ENCODE measurements at places on chromosomes 12 and 14.

GRCh38 chr12:30992381-30992780, 65.8 kb downstream of the TSPAN11 start:
- DNase-seq = no peak

DNA sequence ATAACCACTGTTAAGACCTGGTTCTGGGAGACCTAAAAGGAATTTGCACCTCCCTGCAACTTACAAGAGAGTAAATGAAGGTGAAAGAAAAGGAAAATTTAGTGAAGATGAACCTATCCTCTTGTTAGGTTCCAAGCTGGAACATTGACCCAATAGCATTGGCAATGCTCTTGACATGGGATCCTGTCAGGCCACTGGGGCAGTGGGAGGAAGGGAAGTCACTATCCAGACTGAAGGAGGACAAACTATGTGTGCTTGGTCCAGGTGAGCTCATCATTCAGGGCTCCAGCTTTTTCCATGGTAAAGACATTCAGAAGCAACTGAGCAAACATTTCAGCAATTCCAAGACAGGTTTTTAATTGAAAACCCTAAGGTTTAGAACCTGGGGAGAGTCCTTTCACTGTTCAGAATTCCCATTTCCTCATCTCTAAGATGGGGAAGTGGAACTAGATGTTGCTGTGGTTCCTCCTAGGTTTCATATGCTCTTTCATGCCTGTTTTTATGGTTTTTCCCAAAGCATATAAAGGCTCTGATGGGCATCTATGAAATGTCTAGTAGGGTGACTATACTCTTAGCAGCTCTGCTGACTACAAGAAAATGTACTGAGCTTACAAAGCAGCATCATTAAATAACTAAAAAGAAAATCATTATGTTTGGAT, 33.1 kb downstream of the MAPK1IP1L start:
- DNase-seq = no peak

GRCh38 chr14:92956961-92957360, 34.0 kb downstream of the CHGA start:
- DNase-seq = no peak

DNA sequence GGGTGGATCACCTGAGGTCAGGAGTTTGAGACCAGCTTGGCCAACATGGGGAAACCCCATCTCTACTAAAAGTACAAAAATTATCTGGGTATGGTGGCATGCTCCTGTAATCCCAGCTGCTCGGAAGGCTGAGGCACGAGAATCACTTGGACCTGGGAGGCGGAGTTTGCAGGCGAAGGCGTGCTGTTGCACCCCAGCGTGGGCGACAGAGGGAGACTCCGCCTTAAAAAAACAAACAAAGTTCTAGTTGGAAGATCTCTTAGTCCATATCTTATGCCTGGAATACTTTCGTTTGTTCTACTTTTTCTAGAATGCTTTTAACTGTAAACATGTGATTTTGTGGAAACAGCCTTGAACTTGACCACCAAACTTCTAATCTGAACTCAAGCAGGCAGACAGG, 38.7 kb downstream of the PPHLN1 start:
- DNase-seq = no peak

GRCh38 chr14:71610149-71610548, 322.1 kb upstream of the RGS6 start:
- no peak for DNase-seq

GRCh38 chr14:61266891-61267740, 14.0 kb downstream of the TMEM30B start:
- DNase-seq = no peak

GRCh38 chr12:77521508-77522115, 309.1 kb upstream of the NAV3 start:
- DNase-seq = no peak

- DNase-seq = no peak
Observed at GRCh38 chr14:100372357-100373048, 49.4 kb downstream of the SLC25A47 start.

GRCh38 chr12:91110311-91110924, 876 bp downstream of the LUM start:
- no peak for DNase-seq

- DNase-seq = peak; percentile 20
Observed at GRCh38 chr12:125518074-125518473, 452.8 kb downstream of the AACS start.

- DNase-seq = no peak
Observed at GRCh38 chr12:93668919-93669418, 8.2 kb upstream of the CRADD start.

DNA sequence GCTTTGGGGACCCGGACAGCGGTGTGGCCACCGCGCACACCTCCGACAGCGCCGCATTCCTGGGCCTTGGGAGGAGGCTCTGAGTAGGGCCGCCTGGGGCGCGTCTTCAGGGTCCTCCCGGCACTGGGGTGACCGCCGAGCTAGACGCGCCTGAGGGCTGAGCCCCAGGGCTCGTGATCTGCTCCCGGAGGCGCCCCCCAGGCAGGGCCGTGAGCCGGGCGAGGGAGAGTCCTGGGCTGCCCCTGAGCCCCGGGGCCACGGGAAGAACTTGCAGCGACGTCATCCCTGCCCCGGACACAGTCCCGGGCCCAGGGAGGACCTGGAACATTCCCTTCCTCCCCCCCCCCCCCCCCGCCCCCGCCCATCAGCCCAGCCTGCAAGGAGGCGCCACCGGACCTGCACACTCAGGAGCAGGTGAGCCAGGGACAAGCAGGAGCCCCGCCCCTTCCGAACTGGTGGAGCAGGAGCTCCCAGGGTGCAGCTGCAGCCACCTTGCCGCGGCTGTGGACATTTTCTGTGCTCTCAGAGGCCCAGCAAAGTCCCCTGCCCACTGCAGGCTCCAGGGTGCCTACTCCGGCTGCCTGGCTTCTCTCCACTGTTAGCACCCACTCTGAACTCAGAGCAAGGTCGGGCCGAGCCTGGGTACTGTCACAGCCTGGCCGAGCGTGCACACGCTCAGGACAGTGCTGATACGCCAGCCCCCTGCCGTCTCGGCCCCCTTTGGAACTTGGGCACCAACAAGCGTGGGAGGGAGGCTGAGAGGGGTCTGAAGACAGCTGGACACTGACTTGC, 50.7 kb downstream of the A2M start:
- DNase-seq = peak; percentile 59

GRCh38 chr12:85281636-85282312, 1.8 kb downstream of the ALX1 start:
- DNase-seq = no peak

DNA sequence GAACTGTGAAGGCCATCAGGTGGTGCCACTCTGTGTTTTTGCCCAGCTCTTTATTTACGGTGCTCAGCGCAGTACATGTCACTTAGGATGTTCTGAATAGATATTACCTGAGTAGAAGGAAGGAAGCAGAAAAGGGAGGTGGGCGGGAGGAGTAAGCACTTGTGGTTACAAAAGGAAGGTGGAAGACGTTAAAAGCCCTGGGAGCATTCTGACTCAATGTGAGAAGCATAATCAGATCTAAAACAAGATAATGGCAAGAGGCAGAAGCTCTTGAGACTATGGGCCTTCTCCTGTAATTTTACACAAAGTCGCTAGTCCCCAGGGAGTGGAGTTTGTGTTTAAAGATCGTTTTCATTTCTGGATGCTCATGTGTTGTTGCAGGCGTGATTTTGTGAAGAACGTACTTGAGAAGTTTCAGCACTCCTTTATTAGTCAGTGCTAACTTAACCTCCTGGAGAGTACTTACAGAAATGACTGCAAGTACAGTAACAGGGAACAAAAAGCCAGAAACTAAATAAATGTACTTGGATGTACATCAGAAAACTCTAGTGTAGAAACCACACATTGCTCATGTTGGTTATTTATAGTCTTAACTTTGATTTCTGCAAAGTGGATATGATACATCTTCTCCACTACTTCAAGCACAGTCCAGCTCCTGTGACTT, 1523.5 kb downstream of the AACS start:
- no peak for DNase-seq

GRCh38 chr12:62738616-62739015, 196.3 kb downstream of the PPM1H start:
- DNase-seq = no peak

DNA sequence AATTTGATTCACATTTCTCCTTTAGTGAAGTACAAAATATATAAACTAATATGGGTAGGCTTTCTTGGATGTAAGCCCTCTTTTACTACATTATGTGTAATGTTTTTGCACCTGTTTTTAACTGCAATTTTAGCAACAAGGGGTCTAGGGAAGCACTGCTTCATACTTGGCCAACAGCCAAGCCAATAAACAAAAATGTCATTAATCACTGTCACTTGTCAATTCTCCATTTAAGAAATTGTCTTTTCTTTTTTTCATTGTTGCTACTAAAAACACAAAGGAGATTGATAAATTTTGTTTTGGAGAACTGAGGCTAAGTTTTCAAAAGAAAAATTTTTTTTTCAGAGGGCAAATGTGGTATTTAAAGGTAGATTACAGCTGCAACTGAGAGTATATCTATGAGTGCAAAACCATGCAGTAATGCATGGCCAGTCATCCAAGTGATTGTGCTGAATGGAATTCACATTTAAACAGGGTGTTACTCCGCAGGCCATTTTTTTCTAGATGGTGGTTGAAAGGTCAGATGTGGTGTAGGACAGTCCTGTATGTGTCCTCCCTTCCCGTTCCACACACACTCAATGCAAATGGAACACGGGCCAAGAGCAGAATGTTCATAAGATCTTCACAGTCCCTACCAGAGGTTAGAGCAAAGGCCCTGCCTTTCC, 503.0 kb upstream of the LMO3 start:
- no peak for DNase-seq

GRCh38 chr12:100901266-100901665, 106.7 kb downstream of the ANO4 start:
- no peak for DNase-seq

GRCh38 chr12:106582249-106582591, 584 bp upstream of the RFX4 start:
- no peak for DNase-seq

- no peak for DNase-seq
Observed at GRCh38 chr12:28950049-28950448, 199.0 kb upstream of the FAR2 start.

- no peak for DNase-seq
Observed at GRCh38 chr14:98711453-98711852, 560.5 kb downstream of the BCL11B start.

DNA sequence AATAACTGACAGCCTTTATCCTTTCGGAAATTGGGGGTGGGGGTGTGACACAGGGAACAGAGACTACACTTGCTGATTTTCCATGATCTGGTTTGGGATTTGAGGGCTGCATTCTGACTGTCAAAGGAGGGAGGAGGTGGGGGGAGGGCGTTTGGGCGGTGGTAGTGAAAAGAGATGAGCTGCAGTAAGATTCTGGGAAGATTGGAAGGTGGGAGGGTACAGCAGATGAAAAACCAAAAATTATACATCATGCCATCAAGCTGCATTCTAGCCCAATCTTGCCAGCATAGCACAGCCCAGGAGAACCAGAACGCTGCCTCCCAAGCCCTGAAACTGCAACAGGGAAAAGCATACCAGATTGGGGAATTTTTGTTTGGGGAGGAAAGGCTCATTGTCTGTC, 2.4 kb downstream of the RND1 start:
- no peak for DNase-seq

- DNase-seq = no peak
Observed at GRCh38 chr14:52119030-52119429, 50.2 kb upstream of the NID2 start.

GRCh38 chr12:15700595-15700994, 88.6 kb downstream of the EPS8 start:
- DNase-seq = no peak

GRCh38 chr14:101823511-101824120, 62.1 kb downstream of the PPP2R5C start:
- no peak for DNase-seq

DNA sequence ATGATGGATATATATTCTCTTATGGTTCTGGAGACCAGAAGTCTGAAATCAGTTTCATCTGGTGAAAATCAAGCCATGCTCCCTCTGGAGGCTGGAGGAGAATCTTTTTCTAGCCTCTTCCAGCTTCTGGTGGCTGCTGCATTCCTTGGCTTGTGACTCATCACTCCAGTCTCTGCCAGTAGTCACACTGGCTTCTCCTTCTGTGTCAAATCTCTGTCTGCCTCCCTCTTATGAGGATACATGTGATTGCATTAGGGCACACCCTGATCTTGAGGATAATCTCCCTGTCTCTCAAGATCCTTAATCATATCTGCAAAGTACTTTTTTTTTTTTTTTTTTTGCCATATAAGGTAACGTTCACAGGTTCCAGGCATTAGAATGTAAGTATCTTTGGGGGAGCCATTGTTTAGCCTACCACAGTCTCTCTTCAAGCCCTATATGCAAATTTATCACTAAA, 17.7 kb downstream of the DNAL1 start:
- no peak for DNase-seq

DNA sequence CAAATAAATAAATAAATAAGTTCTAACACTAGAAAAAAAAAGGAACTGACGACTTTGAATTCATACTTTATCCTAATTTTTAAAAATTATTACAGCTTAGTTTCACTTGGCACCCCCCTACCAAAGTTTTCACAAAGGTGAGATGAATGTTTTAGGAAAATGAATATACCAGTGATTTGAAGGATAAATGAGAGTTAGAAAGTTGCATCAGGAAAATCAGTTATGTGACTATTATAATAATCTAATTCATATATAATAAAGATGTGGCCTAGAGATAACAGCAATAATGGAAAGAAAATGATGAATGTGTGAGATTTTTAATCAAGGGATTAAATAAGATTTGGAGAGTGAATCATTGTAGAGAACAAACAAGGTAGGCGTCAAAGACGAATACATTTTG, 103.0 kb upstream of the RAP1B start:
- DNase-seq = no peak

DNA sequence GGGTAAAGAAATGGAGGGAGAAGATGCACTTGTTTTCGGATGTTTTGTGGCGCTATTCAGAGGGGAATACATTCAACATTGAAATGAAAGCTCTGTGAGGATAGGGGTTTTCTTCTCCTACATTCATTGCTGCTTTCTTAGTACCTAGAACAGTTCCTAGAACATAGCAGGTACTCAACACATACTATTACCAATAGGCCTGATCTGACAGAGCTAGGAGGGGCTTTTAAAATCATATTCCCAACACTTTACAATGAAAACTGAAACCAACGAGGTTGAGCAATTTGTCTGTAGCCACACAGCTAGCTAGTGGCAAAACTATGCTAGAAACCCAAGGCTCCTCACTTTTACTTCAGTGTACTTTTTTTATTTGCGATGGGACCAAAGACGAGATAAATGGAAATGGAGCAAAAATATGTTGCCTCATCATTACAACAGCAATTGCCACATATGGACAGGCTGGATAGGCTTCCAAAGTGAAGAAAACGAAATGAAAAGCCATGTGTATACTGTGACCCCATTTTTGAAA, 23.1 kb upstream of the IL22 start:
- DNase-seq = no peak

GRCh38 chr12:11753826-11754225, 104.4 kb downstream of the ETV6 start:
- no peak for DNase-seq

GRCh38 chr12:95693689-95694088, 96.9 kb downstream of the NTN4 start:
- no peak for DNase-seq

Measured in renal cortex interstitium (tissue), 15 donors.